ENCODE measurements at places on chromosomes 12 and 14.
A peak's percentile ranks its signal among the peaks of the same experiment; 100 is the strongest.

- no peak for DNase-seq
These were observed 101.1 kb downstream of the RPS6KA5 start for GRCh38 chr14:90959344-90959743.

GRCh38 chr14:104034976-104035699, 50.4 kb upstream of the ASPG start:
- no peak for DNase-seq

GRCh38 chr12:76337583-76337982, 10.6 kb downstream of the BBS10 start:
- no peak for DNase-seq

DNA sequence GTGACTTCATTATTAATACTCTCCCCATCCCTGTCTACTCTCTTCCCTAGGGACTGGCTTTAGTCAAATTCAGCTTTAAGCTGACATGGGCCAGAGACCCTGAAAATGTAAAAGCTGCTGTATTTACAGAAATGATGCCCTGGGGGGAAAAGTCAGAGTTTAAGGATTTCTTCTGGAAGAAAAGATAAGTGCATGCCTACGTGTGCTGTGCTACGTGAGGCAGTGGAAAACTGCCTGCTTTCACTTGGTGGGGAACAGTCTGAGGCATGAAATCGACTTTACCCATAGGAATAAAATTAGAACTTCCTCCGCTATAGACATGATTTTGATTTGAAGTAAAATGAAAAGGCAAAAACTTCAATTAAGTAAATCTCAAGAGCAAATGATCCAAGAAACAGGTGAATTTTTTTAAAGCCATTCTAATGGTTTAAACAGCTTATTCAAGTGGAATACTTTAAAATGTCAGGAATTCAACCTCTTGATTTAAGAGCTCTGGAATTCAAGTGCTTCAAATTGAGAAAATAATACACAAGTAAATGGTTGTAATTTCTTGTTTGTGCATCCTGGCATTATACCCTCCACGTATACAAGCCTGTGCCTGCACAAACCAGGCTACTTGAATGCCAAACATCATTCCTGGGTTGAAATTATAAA, 168.5 kb downstream of the FOXN3 start:
- no peak for DNase-seq

DNA sequence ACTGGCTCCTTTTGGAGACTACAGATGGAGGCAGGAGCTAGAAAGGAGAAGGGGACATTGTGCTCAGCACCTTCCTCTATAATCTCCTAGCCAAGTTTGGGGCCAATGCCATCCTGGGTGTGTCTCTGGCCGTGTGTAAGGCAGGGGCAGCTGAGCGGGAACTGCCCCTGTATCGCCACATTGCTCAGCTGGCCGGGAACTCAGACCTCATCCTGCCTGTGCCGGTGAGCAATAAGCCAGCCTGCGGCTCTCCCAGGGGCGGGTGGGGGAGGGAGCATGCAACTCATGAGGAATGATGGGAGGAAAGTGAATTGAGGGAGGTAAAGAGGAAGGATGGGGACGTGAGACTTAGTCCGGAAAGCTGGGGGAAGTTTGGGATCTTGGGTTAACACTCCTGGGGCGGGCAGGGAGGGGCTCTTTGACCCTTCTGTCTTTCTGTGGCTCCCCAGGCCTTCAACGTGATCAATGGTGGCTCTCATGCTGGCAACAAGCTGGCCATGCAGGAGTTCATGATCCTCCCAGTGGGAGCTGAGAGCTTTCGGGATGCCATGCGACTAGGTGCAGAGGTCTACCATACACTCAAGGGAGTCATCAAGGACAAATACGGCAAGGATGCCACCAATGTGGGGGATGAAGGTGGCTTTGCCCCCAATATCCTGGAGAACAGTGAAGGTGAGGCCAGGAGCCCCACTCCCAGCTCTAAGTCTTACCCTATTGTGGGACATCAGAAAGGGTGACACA, 3.3 kb downstream of the ENO2 start:
- DNase-seq = no peak

GRCh38 chr12:62210422-62210821, 49.8 kb upstream of the USP15 start:
- DNase-seq = peak; percentile 61

DNA sequence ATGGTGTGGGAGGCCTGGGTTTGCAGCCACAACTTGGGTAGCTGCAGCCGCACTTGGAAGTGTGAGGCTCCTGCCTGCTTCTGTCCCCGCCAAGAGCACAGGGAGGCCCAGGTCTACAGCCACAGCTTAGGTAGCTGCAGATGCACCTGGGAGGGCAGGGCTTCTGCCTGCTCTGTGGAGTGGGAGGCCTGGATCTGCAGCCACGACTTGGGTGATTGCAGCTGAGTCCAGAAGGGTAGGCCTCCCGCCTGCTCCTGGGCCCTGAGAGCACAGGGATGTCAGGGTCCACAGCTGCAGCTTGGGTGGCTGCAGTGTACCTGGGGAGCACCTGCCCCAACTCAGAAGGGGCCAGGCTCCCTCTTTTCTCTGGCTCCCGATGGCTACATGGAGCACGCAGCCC, 287.3 kb downstream of the AEBP2 start:
- no peak for DNase-seq

GRCh38 chr14:74913986-74914573, 9.0 kb downstream of the RPS6KL1 start:
- DNase-seq = peak; percentile 32

DNA sequence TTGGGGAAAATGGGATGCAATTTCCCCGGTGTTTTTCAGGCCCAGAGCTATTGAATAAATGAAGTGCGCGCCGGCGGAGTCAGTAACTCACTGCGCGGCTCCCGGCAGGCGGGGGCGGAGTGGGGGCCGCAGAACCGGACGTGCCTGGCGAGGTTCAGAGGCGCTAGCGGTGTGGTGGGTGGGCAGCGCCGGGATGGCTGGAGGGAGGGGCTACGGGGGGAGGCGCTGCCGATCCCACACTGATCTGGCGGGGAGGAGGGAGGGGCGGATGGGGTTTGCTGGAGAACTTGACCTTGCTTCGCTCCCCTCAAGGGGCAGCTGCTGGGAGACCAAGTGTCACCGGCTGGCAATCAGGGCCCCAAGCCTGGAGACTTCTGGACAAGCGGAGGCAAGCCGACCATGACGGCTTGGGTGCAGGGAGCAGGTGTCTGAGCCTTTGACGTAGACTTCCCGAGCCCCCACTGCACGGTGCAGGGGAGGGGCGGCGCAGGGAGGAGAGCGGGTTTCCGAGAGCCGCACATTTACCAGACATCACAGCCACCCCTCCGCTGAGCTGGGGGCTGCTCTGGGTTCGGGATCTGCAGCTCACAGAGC, 174.1 kb upstream of the RTL1 start:
- no peak for DNase-seq

DNA sequence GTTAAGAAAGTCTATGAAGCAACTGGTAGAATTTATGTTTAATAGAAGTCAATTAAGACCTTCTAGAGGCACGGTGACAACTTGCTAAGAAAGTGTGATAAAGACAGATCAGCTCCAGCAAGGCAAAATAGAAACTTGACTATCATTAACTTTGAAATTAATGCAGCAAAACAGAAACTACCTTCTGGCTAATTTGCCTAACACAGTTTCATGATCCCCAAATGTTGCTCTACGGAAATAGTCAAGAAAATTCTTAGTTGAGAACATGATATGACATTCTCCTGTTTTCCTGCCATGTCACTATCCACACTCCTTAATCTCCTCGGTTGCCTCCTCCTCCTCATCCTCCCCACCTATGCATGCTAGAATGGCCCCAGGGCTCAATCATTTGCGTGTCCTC, 4.2 kb downstream of the DENND5B start:
- no peak for DNase-seq

GRCh38 chr14:103569408-103569807, 6.6 kb downstream of the COA8 start:
- no peak for DNase-seq

Data from activated CD4-positive, alpha-beta T cell treated with anti-CD3 and anti-CD28 coated beads, Interleukin-2, amount 10 ng/mL, durations not matched to agents 7 days and 5 days (primary cell).